Mesenchymal stem cell (in vitro differentiated cells and primary cell): ENCODE measurements at places on chromosomes 4 and X.
A peak's percentile ranks its signal among the peaks of the same experiment; 100 is the strongest.

GRCh38 chr4:156291317-156291716, 337.7 kb upstream of the CTSO start:
- peak; percentile 49 for DNase-seq

DNA sequence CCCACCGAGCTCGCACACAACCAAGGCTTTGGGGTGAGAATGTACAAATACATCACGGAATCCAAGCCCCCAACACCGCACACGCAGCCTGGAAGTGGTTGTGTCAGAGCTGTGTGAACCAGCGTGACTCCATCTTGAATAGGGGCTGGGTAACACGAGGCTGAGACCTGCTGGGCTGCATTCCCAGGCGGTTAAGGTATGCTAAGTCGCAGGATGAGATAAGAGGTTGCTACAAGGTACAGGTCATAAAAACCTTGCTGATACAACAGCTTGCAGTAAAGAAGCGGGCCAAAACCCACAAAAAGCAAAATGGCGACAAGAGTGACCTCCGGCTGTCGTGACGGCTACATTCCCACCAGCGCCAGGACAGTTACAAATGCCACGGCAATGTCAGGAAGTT, 258.4 kb downstream of the DHRSX start:
- DNase-seq, result no peak

GRCh38 chrX:69094977-69095669, 70.1 kb downstream of the PJA1 start:
- DNase-seq, result no peak

- no peak for DNase-seq
Measured at GRCh38 chr4:185637163-185637875, 102.0 kb upstream of the PDLIM3 start.

GRCh38 chr4:89492581-89493071, 185.0 kb upstream of the GPRIN3 start:
- peak; percentile 89 for DNase-seq

DNA sequence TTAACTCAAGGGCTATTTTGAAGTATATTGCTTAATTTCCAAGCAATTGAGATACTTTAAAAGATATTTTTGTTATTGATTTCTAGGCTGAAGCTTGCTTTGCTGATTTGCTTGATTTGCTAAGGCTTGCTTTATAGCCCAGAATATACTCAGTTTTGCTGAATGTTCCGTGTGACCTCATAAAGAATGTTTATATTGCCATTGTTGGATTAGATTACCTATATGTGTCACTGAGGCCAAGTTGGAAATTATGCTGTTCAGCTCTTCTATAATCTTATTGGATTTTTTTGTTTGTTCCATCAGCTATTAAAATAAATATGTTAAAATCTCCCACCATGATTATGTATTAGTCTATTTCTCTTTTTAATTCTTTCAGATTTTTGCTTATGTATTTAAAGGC, 13.0 kb downstream of the TBC1D19 start:
- no peak for DNase-seq

GRCh38 chr4:56496241-56496640, 9.3 kb upstream of the ARL9 start:
- no peak for DNase-seq

DNA sequence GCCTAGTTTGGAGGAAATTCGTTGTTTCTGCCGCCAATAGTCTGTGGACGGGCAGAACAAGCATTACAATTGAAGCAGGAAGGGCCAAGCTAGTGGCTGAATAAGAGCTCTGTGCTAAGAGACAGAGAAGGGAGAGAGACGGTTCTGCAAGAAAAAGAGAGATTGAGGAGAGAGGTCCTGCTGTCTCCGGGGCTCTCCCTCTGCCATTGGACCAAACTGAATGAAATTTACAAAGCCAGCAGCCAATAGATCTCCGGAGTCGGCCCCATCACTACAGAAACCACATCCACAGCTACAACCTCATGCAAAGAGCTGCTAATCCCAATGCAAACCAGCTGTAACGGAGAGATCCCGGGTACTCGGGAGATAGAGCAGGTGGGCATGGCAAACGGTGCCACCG, at the start of gene NLGN4X:
Gene NLGN4X (minus strand): TSS at position 148 of the 400 bp plus-strand sequence. CDS start 77,401 bp downstream, outside the sequence.
- no peak for DNase-seq

DNA sequence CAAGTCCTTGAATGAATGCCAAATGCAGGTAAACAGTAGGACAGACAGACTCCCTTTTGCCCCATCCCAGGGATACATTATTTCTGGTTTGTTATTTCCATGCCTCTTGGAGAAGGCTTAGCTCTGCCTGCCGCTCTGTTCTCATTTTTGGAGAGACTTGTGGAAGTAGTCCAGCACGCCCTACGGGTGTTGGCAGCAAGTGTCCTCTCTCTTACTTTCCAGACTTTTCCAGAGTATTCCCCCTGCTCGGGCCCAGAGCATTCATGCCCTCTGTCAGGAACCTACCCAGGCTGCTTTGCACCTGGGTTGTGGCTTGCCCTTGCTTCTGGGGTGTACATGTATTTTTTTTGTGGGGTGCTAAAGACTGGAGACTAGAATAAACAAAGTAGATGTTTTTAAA, 15.3 kb downstream of the SLC34A2 start:
- no peak for DNase-seq

DNA sequence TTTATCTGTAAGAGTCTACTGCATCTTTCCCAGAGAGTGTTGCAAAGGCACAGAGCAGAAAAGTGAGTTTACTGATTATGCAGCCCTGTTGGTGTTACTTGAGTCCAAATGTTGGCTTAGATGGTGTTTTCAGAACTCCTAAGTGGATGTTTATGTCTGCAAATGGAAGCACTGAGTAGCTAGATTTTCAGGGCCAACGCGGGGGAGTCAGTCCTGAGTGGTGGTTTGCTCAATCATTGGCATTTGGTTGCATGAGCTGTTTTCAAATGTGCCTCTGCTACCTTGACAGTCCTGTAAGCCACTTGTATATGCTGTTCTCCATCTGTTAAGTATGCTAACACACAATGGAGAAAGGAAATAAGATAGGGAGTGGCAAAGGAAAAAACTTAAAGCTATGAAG, 45.4 kb downstream of the MAMLD1 start:
- peak; percentile 2 for DNase-seq

- no peak for DNase-seq
Measured at GRCh38 chr4:181078196-181078595, 1165.0 kb upstream of the TENM3 start.

DNA sequence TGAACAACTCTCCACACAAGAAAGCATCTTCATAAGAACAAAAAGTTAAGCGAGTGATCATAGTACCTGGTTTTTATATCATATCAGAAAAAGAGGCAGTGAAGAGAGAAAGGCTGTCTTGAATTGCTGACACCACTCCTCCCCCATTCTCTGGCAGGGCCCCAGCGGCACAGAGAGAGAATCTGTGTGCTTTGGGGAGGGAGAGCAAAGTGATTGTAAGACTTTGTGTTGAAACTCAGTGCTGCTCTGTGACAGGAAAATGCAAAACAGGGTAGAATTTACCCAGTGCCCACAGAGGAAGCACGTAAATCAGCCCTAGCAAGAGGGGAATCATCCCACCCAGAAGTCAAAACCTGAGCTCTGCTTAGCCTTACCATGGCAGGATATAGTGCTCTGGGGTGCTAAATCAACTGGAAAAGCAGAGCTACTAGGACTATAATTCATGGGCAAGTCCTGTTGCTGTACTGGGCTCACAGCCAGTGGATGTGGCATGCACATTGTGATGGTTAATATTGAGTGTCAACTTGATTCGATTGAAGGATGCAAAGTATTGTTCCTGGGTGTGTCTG, 174.6 kb downstream of the PRR32 start:
- no peak for DNase-seq
